ENCODE measurements at places on chromosomes 7 and 10. TPM values are rescaled to one million over a fixed set of nuclear protein-coding genes. Genes with fewer than 3 reads are reported as not detected.

The MBLAC1 gene
- 1.4 TPM for total RNA-seq

The ADGRA1 gene
- 0.08 TPM for total RNA-seq

The CHAT gene
- total RNA-seq = not detected

The PRKCQ gene
- 0.75 TPM for total RNA-seq

The FKBP6 gene
- total RNA-seq = not detected

The ADIRF gene
- 0.61 TPM for total RNA-seq

GRCh38 chr7:36606153-36606975, 117.9 kb downstream of the AOAH start:
- no peak overlapping the region for H3K4me3 ChIP-seq
- no peak overlapping the region for H3K27ac ChIP-seq
- no peaks in the 10 kb centered on the region for H3K36me3 ChIP-seq

DNA sequence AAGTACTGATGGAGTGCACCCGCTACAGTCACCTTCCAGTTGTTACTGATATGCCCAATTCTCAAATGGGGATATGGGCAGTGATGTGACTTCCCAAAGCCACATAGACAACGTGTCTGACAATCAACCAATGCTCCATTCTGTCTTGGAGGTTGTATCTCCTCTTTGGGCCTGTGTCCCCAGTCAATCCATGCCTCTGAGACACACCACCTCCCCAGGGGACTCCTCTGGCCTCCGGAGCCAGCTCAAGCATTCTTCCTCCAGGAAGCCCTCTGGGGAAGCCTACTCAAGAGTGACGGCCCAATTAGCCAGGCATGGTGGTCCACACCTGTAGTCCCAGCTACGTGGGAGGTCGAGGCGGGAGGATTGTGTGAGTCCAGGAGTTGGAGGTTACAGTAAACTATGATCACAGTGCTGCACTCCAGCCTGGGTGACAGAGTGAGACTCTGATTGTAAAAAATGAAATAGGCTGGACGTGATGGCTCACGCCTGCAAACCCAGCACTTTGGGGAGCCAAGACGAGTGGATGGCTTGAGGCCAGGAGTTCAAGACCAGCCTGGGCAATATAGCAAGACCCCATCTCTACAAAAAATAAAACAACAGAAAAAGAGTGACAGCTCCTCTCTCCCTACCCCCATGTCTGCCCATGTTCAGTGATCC, 99.5 kb upstream of the TNRC18 start:
- H3K4me1 ChIP-seq = no peaks in the 10 kb centered on the region
- H3K4me3 ChIP-seq = no peak overlapping the region
- no peak overlapping the region for H3K27ac ChIP-seq
- DNase-seq = no peak
- H3K36me3 ChIP-seq = peaks cover 17% of the 10 kb centered on the region

DNA sequence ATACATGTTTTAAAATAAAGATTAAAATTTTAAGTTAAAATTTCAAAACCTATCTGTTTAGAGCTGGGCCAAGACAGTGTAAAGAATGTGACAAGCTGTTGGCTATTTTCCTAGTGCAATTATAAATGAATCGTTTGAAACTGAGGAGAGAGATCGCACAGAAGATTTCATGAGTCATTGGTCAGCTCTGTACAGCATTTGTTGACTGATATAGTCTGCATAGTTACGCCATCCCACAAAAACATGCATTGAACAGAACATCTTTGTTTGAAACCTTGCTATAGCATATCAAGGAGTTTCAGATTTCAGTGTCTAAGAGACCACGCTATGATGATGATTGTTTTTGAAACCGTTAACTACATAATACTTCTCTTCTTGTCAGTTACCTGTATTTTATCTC, 1.3 kb upstream of the C10orf67 start:
- no peaks in the 10 kb centered on the region for H3K36me3 ChIP-seq
- DNase-seq = no peak
- no peak overlapping the region for H3K27ac ChIP-seq
- no peak overlapping the region for H3K4me3 ChIP-seq
- peaks cover 10% of the 10 kb centered on the region for H3K4me1 ChIP-seq

DNA sequence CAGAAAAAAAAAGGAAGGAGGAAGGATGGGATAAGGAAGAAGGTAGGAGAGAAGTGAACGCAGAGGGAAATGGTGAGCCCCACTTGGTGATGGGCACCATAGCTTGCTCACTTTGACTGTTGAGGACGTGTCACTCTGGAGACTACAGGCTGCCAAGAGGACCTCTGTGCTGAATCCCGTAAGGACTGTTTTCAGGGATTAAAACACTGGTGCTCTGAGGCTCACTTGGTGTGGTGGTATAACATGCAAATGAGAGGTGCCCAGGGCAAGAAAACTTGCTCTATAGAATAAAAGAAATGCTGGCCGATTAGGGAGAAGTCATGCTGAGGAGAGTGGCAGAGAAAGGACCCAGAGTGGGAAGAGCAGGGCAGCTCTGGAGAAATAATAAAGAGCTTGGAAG, 5.3 kb upstream of the IL2RA start:
- no peak overlapping the region for H3K27ac ChIP-seq
- no peaks in the 10 kb centered on the region for H3K36me3 ChIP-seq
- no peak overlapping the region for H3K4me3 ChIP-seq

DNA sequence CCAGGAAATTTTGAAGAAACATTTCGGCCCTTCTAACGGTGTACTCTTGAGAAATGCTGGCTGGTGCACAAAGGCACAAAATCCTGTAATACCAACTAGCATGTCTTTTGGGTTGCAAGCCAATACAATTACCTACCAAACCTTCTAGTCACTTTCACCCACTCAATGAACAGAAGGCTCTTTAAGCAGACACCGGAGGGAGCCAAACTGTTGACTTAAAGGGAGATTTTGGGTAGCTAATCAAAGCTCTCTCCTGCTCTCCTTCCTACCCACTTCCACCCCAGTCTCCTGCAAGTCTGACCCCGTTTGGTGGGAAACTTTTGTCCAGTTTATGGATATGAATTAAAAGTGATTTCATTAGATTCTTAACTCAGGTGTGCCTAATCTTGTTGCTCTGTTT, 24.0 kb downstream of the GRM3 start:
- no peaks in the 10 kb centered on the region for H3K4me1 ChIP-seq
- H3K4me3 ChIP-seq = no peak overlapping the region
- H3K27ac ChIP-seq = no peak overlapping the region
- DNase-seq = no peak
- no peaks in the 10 kb centered on the region for H3K36me3 ChIP-seq

GRCh38 chr7:2761131-2761624, 73.2 kb downstream of the AMZ1 start:
- no peak for DNase-seq
- peaks cover 4% of the 10 kb centered on the region for H3K36me3 ChIP-seq
- H3K4me3 ChIP-seq = no peak overlapping the region

DNA sequence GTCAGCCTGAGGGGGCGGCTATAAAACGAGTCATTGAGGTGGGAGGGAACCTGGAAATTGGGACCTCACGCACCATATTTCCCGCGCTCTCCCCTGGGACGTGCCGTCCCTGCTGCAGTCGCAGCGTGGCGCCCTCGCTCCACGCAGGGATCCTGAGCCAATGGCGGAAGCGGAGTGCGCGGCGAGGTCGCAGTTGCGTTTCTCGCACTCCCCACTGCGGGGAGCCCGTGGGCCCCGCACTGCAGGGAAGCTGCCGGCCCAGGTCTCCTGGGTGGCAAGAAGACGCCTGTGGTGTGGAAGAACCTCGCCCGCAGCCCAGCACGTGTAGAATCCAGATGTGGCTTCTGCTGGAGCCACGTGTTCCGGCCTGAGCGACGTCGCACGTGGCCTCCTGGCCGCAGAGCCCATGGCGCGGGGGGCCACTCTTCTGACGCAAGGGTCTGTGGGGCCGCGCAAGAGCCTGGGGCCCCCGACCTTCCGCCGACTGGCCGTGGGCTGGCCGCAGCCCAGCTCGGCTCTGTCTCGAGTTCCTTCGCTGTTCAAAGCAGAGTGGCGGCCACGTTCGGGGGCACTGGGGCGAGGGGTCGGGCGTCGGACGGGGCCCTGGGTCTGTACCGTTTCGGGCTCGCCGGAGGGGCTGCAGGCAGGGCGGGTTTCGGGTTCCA, 26.4 kb downstream of the HIF1AN start:
- H3K27me3 ChIP-seq = no peaks in the 10 kb centered on the region
- H3K4me3 ChIP-seq = no peak overlapping the region
- DNase-seq = peak; percentile 70
- H3K4me1 ChIP-seq = peaks cover 8% of the 10 kb centered on the region
- H3K36me3 ChIP-seq = no peaks in the 10 kb centered on the region

DNA sequence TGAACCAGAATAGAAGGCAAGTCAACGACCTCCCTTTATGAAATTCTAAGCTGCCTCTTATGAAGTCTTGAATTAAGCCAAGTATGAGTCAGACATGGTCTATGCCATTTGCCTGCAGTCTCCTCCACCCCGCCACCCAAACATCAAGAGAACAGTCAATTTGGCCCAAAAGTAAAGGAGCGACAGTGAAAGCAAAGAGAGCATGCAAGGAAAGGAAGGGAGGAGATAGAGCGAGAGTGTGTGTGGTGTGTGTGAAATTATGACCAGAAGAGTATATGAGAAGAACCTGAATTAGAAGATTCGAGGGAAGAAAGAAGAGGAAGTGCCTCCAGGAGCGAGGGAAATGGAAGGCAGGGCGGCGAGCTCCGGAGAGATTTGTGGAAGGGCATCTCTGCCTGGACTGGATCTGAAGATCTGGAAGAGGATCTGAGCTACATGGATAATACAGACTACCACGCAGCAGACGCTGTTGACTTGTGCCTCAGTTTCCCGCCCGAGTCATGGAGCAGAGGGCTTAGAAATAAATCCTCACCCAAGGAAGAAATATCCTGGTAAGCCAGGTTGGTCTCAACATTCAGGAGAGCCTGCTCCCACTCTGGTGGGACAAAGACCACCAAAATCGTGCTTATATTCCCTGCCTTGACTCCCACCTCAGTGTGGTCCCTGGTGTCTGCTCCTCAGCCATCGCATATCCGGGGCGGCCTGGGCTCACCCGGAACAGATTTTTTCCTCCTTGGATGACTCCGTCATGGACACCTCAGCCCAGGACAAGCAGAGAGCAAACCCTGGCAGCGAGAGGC, 459 bp downstream of the ZDHHC6 start:
- H3K36me3 ChIP-seq = peaks cover 2% of the 10 kb centered on the region
- H3K27me3 ChIP-seq = no peaks in the 10 kb centered on the region
- peaks cover 29% of the 10 kb centered on the region for H3K4me1 ChIP-seq
- no peak for DNase-seq
- H3K4me3 ChIP-seq = peak overlapping the region; percentile 88
- peak overlapping the region; percentile 82 for H3K27ac ChIP-seq

DNA sequence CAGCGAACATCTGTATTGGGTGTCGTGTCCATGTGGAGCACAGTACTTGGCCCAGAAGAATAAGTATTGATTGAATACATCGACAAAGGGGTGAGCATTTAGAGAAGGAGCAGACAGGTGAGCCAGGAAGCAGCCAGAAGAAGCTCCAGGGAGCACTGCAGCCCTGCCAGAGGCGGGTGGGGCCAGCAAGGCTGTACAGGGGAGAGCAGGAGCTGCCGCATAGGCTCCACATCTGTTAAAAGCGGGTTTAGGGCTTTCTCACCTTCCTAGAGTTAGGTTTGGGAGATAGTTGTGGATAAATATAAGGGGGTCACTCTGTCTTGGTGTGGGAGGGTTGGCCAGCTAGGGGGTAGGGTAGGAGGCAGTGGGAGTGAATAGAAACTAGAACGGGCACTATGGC, 1.3 kb upstream of the CPA1 start:
- H3K4me3 ChIP-seq = no peak overlapping the region
- no peak overlapping the region for H3K27ac ChIP-seq
- no peaks in the 10 kb centered on the region for H3K36me3 ChIP-seq
- no peak for DNase-seq
- no peaks in the 10 kb centered on the region for H3K4me1 ChIP-seq

- no peak overlapping the region for H3K27ac ChIP-seq
- no peak for DNase-seq
- no peaks in the 10 kb centered on the region for H3K4me1 ChIP-seq
- no peak overlapping the region for H3K4me3 ChIP-seq
These were observed 72.6 kb upstream of the PDLIM1 start for GRCh38 chr10:95363303-95363912.

DNA sequence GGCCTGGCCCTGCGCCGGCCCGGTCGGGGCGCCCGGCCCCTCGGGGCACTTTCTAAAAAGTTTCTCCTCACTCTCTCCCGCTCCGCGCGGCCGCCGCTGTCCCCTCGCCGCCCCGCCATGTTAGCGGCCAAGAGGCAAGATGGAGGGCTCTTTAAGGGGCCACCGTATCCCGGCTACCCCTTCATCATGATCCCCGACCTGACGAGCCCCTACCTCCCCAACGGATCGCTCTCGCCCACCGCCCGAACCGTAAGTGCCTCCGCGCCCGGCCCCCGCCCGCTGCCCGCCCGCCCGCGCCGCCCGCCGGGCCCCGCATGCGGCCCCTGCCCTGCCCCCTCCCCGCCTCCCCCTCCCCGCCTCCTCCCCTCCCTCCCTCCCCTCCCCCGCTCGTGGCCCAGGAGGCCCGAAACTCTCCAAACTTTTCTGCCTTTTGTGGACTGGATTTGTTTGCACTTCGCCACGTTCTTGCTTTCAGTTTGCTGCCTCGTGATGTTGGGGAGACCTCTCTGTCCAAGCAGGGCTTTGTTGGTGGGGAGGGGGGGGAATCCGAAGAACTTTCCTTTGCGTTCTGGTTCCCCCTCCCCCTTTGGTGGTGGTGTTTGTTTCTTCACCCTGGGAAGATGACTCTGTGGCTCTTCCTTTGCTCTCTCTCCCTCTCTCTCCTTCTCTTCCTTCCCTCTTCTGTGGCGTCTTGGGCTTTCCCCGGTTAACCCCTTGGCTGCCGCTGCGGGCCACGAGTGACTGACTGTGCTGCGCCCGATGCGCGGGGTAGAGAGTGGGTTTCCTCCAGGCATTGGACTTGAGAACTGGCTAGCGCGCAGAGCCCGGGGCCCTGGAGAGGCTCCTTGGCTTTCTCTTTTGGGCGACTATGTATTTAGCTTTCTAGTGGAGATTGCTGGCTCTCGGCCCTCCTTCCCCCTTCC, 1.6 kb downstream of the TCF7L2 start:
- peak; percentile 56 for DNase-seq
- peak overlapping the region; percentile 93 for H3K27ac ChIP-seq
- H3K4me1 ChIP-seq = peaks cover 11% of the 10 kb centered on the region
- H3K4me3 ChIP-seq = peak overlapping the region; percentile 99
- H3K36me3 ChIP-seq = no peaks in the 10 kb centered on the region

DNA sequence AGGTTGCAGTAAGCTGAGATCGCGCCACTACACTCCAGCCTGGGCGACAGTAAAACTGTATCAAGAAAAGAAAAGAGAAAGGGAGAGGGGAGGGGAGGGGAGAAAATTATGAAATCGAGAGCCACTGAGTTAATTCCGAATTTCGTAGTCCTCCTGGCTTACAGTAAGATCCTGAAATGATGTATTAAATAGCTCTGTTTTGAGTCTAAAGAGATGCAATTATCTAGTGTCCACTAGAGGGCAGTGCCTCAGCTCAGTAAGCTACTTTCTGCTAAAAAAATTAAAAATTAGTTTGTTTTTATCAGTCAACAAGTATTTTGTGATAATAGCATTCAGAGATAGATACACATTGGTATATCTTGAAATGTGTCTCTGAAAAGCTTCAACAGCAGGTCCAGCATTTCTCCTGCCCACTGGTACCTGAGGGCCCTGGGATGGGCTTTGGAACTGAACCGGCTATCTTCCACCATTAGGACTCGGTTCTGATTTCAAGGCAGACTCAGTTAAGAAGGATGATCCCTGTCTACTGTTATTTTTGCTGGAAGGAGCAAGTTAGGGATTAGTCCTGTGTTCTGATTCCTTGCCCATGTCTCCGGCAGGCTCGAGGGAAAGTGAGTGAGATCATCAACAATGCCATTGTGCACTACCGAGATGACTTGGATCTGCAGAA, 19.5 kb downstream of the TSPAN33 start:
- no peak overlapping the region for H3K4me3 ChIP-seq
- DNase-seq = no peak

Measured in liver (tissue), 10 donors.